ENCODE measurements at places on chromosomes 4 and X.

GRCh38 chr4:21469438-21470300 is 478.9 kb downstream of the KCNIP4 start:
- DNase-seq, result peak; percentile 51

GRCh38 chr4:67770422-67770821 is 16.2 kb upstream of the GNRHR start:
- no peak for DNase-seq

DNA sequence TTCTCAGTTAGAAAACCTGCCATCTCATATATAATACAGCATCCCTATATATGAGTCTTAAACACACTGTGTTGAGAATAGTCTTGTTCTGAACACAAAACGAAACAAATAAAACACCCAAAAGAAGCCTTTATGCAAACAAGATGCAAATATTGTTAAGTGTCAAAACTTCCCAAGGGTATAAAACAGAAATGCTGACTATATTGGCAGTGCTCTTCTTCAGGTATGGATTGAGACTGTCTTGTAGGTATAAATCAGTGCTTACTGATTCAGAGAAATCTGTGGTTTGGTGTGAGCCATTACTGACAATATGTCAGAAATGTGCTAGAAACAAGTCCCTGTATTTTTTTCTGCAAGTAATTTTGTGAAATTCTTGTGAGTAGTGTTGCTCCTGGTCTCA is 82.8 kb upstream of the CTSO start:
- DNase-seq, result no peak

- DNase-seq, result no peak
These were observed 389.6 kb upstream of the MAOA start for GRCh38 chrX:43266487-43266886.

GRCh38 chr4:61041527-61041926 is 158.6 kb upstream of the ADGRL3 start:
- DNase-seq, result no peak

GRCh38 chr4:147943159-147943638 is 211.3 kb downstream of the ARHGAP10 start:
- DNase-seq, result no peak

DNA sequence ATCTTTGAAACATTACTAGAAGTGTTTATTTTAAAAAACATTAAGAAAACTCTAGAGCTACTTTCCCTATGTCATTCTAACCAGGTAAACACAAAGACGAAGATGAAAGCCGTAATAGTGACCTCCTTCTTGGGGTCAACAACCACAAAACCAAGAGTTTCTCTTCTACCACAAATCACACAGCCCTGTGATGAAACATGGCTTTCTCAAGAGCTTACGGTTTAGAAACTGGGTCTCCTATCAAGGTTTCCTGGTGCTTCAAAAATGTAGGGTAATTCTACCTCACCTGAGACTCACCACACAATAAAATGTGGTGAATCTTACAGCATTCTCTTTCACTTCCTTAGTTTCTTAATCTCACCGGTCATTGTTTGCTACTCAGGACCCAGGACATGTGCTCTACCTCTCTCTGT is 50.9 kb downstream of the CORIN start:
- no peak for DNase-seq
